ENCODE measurements at places on chromosomes 7 and 10.
A peak's percentile ranks its signal among the peaks of the same experiment; 100 is the strongest.

GRCh38 chr10:116777006-116777405, 34.6 kb upstream of the HSPA12A start:
- DNase-seq = no peak

- DNase-seq = no peak
Observed at GRCh38 chr10:8835453-8836167, 781.1 kb downstream of the GATA3 start.

- DNase-seq = no peak
Observed at GRCh38 chr10:11760861-11761260, 18.7 kb downstream of the ECHDC3 start.

- DNase-seq = no peak
Observed at GRCh38 chr10:130745251-130745650, 566.3 kb downstream of the TCERG1L start.

DNA sequence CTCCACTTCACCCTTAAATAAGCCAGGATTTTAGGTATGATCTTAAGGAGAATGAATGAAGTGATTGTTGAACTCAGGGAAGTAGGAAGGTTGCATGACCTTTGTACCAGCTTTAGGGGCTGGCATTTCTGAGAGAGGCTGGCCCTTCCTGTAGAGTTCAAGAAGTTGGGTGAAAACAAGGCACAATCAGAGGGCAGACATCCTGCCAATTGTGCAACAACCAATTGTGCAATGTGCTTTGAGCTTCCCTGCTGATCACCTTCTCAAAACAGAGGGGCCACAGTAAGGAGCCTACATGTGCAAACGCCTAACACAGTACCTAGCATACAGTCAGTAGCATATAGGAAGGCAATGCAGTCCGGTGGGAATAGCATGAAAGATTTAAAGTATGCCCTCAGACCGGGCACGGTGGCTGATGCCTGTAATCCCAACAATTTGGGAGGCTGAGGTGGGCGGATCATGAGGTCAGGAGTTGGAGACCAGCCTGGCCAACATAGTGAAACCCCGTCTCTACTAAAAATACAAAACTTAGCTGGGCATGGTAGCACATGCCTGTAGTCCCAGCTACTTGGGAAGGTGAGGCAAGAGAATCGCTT, 5.4 kb downstream of the CPVL start:
- DNase-seq = no peak

DNA sequence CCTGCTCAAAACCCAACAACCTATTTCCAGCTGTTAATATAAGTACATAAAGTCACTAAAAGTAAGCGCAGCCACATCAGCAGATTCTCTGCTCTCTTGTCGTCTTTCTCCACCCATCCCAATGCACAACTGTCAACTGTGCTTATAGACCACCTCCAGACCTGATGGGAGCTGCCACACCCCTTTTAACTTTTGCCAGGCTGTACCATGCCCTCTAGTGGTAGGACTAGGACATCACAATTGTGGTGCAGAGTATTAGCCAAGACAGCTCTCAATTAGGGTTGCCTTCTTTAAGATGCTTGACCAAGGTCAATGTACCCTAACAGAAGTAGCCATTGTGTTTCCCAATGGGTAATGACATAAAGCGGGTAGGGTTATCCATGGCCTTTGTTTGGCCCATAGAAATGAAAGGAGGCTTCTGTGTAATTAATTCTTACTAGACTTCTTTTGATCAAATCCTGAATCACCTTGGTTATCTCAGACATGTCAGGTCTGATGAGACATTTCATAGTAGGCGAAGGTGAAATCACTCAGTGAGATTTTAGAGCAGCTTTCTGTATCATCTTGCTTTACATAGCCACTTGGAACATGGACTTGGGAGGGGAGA, 68.1 kb downstream of the SCRN1 start:
- peak; percentile 66 for DNase-seq

GRCh38 chr10:115945701-115946445, 327.1 kb downstream of the GFRA1 start:
- no peak for DNase-seq

GRCh38 chr10:122373721-122374120, 787 bp upstream of the PLEKHA1 start:
- no peak for DNase-seq

DNA sequence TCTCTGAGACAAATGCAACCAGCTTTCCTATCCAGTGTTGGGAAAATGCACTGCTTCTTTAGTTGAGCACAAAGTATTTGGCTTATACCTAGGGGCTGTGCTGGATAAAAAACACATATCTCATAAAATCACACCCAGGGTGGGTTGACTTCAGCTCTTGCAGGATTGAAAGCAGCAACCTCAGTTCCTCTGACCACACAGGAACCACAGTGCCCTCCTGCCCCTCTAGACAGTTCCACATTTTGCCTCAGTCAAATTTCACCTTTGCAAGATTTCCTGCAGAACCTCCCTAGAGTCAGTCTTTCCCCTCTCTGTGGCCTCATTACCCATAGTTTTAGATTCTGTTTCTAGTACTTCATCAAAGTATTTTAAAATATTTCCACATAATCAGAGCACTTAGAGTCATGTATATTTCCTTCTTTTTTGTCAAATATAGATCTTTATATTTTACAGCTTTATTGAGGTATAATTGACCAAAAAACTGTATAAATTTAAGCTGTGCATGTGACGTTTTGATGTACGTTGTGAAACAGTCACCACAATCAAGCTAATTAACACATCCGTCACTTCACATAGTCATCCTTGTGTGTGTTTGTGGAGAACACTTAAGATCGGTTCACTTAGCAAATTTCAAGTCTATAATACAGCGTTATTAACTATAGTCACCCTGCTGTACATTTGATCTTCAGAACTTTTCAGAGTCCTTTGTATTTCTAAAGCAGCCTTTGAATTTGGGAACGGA, 37.0 kb upstream of the EGR2 start:
- no peak for DNase-seq

- no peak for DNase-seq
Observed at GRCh38 chr10:27603104-27603503, 99.0 kb downstream of the RAB18 start.

DNA sequence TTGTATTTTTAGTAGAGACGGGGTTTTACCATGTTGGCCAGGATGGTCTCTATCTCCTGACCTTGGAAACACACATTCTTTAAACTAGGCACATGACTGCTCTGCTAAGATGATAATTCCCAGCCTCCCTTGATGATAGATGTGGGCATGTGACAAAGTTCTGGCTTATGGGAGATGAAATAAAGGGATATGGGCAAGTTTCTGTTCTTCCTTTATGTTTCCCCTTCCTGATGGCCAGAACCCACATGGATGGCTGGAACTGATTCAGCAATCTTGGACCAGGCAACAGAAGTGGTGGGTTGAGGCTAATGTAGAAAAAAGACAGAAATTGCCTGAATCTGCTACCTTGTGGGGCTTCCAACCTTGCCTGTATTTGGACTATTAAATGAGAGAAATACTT, 60.7 kb upstream of the NRP1 start:
- DNase-seq = no peak

GRCh38 chr10:110655320-110655719, 11.2 kb downstream of the RBM20 start:
- DNase-seq = no peak

DNA sequence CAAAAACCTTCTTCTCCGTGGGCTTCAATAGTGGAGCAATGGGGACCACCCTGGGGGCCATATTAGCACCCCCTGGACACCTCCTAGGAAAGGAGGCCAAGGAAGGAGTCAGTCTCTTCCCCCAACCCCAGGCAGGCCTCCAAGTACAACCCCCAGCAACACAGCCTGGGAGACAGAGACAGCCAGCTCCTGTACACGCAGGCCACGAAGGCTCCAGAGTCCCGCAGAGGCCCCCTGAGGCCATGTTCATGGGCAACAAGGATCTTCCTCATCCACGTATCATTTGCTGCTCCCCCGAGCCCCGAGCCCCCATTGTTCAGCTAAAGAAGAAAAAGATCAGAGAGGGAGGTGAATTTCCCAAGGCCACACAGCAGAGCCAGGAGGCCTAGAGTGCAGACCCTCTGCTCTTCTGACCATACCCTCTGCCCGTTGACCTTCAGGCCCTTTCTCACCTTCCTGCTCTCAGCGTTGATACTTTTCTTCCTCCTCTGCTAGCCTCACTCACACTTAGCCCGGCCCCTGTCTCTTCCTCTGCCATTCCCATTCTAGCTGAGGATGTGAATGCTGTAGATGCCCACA, 35.9 kb upstream of the MYL10 start:
- DNase-seq = no peak

- no peak for DNase-seq
Observed at GRCh38 chr7:24808518-24808917, 51.3 kb upstream of the GSDME start.

- DNase-seq = no peak
Observed at GRCh38 chr7:93238748-93239147, 6.6 kb downstream of the VPS50 start.

DNA sequence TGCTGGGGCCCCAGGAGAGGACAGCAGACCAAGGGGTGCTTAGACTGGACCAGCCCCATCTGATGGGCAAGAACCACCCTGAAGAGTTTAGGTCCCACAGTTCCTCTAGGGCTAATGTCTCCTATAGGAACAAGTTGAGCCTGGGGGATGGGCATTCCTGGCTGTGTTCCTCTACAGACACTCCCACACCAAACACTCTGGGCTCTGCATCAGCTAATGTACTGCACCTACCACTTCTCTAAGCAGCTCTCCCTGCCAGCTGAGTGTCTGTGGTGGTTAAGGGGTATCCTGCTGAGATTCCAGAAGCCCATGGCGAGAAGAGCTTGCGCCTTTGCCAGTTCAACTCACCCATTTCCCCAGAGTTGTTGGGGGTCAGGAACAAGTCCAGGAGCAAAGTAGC, 284.1 kb upstream of the CSTF2T start:
- DNase-seq = no peak

DNA sequence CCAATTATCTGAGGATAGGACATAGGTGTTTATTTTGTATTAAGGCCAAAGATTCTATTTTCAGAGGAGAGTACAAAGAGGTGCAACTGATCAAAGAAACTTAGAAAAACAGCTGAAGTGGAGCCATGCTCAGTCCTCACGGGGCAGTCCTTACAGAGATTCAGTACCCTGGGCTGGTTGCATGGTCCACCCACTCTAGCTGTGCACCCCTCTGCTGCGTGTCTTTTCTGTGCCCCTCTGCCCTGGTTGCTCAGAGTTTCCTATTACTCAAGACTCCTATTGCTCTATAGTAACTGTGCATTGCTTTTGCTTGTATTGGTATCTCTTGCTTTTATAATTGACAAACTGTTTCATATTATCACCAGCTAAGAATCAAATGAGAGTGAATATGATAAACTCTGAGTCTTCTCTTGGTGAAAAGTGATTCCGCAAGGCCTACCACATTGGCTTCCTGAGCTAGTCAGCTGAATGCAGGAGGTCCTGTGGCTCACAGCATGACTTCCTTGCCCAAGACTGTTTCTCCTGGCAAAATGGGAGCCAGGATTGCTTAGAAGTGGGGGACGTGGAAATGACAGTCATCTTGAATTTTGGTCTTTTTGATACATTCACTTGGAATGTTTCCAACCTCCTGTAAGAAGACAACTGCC, 137.0 kb downstream of the GLCCI1 start:
- DNase-seq = no peak

DNA sequence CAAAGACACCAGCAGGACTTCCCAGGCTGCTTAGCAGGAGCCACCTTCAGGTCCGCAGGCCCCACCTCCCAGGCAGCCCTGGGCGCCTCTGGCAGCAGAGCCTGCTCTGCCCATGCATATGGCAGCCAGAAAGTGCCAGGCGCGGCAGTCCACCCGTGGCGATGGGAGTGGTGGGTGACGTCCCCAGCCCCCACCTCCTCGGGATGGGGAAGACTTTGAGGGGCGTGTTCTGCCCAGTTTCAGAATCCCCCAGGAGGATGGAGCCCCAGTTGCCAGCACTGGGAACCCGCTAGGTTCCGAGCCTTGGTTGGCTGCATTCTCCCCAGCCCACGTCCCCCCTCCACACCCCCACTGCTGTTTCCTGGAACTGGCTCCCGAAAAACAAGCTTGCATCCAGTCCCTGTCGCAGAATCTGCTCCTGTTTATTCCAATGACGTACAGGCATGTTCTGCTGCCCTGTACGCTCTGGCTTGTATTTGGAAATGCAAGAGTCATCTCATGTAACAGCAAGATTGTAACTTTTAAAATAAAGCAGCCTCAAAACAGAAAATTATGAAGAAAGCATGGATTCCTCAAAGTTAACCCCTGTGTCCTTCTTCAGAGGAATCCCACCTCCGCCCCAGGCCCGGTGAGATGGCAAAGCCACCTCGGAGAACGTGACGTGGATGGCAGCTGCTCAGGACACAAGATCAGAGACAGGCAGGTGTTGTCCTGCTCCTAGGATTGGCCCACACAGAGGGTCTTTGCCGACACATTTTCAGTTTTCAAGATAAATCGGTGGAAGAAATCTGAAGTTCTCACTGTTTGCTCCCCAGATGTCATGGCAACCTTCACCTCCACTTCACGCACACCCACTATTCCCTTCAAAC, 87.8 kb upstream of the PPP2R2D start:
- no peak for DNase-seq

DNA sequence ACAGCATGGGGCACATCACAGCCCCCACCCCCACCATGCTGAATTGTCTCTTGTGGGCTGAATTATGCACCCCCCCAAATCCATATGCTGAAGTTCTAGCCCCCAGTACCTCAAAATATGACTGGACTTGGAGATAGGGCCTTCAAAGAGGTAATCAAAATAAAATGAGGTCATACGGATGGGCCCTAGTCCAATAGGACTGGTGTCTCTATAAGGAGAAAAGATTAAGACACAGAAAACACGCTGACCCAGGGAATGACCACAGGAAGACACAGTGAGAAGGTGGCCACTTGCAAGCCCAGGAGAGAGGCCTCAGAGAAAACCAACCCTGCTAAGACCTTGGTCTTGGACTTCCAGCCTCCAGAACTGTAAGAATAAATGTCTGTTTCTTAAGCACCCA, 106.4 kb upstream of the ARID5B start:
- no peak for DNase-seq

DNA sequence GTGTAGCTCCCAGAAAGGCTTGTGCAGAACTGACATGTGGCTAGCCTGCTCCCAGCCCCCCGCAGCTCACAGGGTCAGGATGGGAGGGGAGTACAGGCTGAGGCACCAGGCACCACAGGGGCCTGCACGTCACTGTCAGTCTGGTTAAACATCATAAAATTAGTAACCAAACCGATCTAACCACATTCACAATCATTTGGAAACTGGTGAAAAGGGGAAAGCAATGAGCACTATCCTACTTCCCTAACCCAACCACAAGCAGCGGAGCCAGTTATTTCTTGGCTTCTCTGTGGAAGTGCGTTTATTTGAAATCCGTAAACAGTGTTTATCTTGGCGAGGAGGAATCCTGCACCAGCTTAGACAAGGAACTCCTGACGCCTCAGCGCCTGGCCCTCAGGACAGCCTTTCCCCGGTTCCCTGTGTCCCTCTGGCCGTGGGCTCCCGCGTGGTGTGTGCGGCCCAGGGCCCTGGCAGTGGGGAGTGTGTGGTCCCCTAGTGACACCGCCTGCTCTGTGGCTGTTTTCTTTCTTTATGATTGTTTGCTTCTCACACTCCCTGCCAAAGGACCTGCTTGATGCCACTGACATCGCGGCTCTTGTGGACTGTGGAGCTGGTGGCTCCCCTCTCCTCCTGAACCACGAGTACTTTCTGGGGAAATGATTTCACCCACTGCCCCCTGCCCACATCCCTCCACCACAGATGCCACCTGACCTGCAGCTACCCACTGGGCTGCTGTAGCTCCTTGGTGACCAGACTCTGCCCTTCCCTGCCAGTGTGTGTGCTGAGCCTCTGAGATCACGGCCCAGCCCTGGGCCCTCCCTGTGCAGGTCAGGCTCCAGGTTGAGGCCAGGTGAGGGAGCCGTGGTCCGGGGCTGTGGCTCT, 38.0 kb downstream of the INPP5A start:
- DNase-seq = no peak

GRCh38 chr7:108290459-108291151, 160.4 kb upstream of the LAMB4 start:
- no peak for DNase-seq
